ENCODE measurements at places on chromosomes 7 and 10.

- peak; percentile 39 for DNase-seq
Measured at GRCh38 chr10:107914450-107915214, 750.1 kb upstream of the SORCS1 start.

DNA sequence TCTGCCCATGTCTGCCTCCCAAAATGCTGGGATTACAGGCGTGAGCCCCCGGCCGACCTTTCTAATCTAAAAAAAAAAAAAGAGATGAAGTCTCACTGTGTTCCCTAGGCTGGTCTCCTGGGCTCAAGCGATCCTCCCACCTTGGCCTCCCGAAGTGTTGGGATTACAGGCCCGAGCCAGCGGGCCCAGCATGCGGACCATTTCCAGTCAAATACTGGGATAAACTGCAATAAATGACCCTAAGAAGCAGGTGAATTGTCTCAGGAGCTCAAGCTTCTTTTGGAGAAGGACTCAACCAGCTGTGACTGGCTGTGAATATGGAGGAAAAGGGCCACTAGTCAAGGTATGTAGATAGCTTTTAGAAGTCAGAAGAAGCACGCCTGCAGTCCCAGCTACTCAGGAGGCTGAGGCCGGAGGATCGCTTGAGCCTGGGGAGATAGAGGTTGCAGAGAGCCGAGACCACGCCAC lies 550 bp upstream of the CREM start:
- no peak for DNase-seq

- no peak for DNase-seq
Measured at GRCh38 chr10:127298381-127298780, 102.0 kb upstream of the INSYN2A start.

DNA sequence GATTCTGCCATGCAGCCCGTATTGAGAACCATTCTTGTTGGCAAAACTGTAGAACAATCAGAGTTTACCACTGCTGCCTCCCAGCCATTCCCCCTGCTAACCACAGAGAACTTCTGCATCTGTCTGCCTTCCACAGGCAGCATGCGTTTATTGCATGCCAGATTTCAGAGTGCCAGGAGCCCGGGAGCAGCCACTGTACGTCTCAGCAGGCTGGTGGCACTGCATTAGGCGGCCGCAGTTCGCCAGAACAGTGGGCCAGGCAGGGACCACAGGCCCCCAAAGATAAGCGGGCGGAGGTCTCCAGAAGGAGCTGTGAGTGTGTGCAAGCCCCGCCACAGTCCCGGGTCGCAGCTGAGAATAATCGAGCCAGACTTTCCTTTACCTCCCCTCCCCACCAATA lies 31.8 kb downstream of the ZNF467 start:
- peak; percentile 15 for DNase-seq

GRCh38 chr10:120336911-120337540 lies 120.0 kb upstream of the PLPP4 start:
- DNase-seq, result peak; percentile 35

GRCh38 chr10:7438196-7438986 lies 27.6 kb upstream of the SFMBT2 start:
- no peak for DNase-seq

- DNase-seq, result no peak
Measured at GRCh38 chr10:74906611-74907198, 80.3 kb downstream of the KAT6B start.

DNA sequence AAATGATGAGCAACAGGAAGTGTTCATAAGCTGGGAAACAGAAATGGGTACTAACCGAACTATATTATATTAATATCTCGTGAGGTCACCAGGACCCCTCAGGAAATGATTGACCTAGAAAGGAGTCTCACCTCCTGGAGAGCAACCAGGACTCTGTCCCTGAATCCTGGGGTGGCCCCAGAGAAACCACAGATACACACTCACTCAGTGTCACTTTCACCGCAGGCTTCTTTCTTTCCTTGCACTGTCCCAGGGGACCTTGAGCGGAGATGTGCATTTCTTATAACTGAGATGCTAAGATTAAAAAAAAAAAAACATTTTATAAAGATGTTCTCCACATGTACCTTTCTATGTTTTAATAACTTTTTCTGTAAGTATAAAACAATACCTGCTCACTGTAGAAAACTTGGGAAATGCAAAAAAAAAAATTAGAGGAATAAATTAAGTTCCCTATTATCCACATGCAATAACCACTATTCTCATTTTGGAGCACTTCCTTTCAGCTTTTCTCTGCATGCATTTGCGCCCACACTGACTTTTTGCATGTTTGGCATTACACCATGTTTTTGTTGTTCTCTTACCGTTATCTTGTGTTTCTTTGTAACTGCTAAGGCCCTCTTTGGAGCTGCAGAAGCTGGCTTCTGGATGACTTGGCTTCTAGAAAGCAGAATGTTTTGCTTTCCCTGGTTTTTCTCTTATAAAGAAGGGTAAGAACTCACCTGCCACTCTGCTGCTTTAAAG lies 15.0 kb downstream of the NOD1 start:
- no peak for DNase-seq

GRCh38 chr7:43372676-43373355 lies 210.1 kb upstream of the STK17A start:
- DNase-seq, result no peak

GRCh38 chr10:15370856-15371701 lies at the start of gene FAM171A1:
Gene FAM171A1 (minus strand): TSS chr10:15371289. CDS start chr10:15371052, 237 bp downstream.
- DNase-seq, result peak; percentile 85

DNA sequence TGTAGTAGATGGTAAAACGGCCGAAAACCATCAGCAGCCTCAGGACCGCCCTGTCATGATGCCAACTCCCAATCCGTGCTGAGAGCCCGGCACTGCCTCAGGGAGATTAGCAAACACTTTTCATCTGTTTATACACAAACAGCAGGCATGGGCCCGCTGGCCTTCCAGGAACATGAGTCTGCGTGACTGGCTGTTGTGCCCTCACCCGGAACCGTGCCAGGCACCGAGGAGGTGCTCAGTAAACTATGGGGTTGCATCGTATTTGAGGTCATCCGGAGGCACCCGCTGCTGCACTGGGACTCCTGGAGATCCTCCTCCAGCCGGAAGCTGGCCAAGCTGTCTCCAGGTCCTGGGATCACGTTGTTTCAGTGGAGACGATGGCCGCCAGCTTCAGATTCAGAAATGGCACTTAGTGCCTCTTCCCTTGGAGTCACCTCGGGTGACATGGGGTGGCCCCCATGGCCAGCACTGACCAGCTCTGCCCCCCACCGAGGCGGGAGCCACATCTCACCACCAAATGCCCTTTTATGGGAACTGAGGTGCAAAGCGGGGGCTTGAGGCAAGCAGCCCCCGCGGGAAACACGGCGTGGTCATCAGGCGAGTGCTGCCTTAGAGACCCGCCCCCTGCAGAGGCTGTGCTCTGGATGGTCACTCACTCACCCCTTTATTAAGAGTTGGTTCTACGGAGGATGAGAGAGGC lies 585.9 kb downstream of the PTPRN2 start:
- no peak for DNase-seq

- DNase-seq, result no peak
Measured at GRCh38 chr7:118517275-118517674, 292.8 kb downstream of the ANKRD7 start.

DNA sequence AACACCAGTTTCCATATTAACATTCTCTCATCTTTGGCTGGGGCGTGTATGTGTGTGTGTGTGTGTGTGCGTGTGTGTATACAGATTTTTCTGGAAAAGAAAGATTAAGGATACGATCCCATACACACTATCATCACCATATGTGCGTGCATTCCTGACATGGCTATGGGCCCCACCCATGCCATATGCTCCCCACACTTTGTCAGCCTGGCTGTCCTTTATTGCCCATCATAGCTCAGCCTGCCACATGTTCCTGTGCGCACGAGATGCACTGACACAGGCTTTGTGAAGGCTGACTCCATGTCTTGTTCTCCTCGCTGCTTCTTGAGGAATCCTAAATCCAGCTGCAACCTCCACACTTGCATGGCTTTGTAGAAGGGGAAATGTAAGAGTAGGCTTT lies 984.1 kb downstream of the LRMDA start:
- DNase-seq, result no peak

DNA sequence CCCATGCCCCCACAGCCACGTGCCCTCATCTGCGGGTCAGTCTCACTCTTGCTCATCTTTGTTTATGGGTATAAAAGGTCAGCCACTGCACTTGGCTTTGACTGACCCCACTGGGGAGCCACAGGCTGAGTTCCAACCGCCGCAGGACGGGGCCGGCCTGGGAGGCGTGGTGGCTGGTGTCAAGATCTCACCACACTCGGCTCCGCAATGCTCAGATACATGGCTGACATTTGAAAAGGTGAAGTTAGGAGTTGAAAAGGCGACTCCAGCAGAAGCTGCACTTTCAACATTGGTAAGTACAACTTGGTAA lies 14.9 kb downstream of the TUBGCP2 start:
- DNase-seq, result no peak

DNA sequence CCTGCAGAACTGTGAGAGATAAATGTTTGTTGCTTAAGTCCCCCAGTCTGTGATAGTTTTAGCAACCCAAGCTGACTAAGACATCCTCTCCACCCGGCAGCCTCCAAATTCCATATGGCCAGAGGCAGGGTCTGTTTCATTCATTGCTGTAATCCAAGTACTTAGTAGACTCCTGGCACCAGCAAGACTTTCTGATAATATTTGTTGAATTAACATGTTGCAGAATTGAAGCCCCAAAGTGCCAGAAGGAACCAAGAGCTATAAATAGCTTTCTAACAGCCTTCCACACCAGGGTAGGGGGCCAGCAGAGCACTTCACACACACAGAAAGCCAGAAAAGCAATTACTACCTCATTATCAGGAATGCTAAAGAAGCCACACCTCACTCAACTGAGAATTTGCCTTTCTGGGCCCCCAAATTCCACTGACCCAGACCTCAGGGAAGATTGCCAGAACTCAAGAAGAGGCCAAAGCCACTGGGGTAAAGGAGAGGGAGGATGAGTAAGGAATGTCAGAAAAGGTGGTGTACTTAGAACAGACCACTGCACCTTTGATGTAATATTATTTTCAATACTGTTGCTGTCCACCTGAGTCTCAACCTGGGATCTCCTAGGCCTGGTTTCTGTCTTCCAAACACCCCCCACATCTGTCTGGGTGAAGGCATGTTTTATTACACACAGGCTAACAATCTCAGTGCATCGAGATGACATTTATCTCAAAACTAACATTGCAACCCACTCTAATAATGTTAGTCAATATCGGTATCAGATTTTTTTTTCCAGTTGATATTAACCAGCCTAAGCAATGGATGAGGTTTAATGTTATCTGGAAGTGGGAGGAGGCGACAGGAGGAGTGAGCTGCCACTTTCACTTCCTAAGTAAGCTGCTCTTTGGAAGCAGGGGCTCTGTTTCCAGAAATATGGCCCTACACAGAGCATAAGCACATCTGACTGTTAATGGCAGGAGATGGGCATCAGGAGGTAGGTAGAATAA lies 5.5 kb downstream of the NOD1 start:
- DNase-seq, result peak; percentile 65

GRCh38 chr7:2956526-2957368 lies 86.9 kb downstream of the CARD11 start:
- DNase-seq, result peak; percentile 5

DNA sequence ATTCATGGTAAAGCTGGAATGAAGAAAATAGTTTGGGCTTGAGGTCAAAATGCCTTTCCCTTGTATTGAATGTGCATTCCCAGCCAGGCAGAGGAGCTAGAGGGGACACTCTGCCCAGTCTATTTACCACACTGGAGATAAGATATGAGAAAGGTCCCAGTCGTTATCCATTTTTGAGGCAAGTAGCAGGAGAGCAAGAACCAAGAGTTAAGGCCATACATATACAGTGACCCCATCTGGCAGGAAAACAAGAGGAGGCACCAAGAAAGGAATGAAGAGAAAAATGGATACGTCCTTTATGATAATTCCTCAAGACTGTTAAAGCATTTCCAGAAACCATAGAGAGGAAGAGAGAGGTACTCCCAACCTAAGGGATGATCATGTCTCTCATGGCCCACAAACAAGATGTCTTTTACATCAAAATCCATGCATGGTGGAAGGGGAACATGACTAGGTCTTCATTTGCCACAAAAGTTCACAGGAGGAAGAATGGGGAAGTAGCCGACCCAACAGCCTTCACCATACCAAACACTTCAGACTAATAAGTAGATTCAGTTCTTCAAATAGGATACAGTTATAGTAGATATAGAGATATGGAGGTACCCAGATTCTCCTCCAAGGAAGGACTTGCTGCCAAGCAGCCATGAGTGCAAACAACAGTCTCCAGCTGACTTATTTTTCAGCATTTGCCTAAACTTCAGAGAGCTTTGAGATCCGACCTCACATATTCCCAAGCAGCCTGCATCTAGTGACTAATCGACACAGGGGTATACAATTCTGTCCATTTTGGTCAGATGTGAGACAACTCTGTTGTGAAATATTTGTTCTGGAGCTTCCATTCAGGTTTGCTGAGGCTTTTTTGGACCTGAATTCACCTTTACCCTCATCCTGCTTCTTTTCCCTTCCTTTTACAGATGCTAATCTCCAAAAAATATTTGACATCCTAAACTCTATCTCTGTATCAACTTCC lies 61.1 kb upstream of the CCDC71L start:
- DNase-seq, result no peak

DNA sequence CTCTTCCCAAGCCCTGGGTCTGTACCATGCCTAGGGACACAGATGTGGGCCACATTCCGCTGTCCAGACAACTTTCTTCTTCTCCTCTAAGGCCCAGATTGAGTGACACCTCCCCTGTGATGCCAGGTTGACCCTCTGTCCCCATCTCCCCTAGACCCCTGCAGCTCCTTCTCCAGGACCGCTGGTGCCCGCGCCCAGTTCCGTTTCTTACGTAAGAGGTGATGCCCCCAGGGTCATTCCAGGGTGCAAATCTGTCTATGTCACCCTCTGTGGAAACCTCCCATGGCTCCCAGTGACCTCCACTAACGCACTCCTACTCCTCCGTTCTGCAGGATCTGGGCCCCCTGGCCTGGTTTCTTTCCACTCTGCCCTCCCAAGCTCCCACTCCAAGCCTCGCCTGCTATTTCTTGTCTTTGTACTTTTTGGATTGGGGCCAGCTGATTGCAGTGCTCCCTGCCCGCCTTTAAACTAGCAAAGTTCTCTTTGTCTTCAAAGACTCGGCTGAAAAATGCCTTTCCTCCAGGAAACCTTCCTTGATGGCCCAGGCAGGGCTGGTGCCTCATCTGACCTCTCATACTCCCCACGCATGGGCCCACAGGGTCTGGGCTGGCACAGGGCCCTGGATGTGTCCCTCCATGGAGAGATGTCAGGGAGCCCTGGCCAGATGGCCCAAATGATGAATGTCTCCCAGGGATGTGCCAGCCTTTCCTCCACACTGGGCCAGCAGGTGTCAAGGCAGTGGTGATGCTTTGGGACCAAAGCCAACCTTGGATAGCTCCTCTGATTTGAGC lies 21.3 kb upstream of the ELN start:
- peak; percentile 41 for DNase-seq

GRCh38 chr10:129470103-129470851 lies 3.2 kb downstream of the MGMT start:
- no peak for DNase-seq

GRCh38 chr7:83882551-83882950 lies 233.6 kb upstream of the SEMA3E start:
- peak; percentile 50 for DNase-seq

DNA sequence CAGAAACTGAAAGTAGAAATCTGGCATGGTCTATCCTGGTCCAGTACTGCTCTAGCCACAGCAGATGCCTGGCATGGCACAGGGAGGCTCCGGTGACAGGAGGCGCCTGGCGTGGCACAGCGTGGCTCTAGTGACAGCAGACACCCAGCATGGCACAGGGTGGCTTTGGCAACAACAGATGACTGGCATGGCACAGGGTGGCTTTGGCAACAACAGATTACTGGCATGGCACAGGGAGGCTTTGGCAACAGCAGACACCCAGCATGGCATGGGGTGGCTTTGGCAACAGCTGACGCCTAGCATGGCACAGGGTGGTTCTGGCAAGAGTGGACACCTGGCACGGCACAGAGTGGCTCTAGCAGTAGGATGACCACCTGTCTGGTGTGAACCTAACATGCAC lies 480.5 kb upstream of the FOXK1 start:
- DNase-seq, result no peak
